NCI-H2171 treated with DMSO at 0.1 percent for 48 hours (cell line): ENCODE measurements at places on chromosomes 16 and 17.
A peak's percentile ranks its signal among the peaks of the same experiment; 100 is the strongest.

GRCh38 chr17:50191359-50192143 lies 9.9 kb downstream of the COL1A1 start:
- DNase-seq = no peak

- no peak for DNase-seq
Measured at GRCh38 chr17:83006515-83007455, 72.6 kb upstream of the METRNL start.

DNA sequence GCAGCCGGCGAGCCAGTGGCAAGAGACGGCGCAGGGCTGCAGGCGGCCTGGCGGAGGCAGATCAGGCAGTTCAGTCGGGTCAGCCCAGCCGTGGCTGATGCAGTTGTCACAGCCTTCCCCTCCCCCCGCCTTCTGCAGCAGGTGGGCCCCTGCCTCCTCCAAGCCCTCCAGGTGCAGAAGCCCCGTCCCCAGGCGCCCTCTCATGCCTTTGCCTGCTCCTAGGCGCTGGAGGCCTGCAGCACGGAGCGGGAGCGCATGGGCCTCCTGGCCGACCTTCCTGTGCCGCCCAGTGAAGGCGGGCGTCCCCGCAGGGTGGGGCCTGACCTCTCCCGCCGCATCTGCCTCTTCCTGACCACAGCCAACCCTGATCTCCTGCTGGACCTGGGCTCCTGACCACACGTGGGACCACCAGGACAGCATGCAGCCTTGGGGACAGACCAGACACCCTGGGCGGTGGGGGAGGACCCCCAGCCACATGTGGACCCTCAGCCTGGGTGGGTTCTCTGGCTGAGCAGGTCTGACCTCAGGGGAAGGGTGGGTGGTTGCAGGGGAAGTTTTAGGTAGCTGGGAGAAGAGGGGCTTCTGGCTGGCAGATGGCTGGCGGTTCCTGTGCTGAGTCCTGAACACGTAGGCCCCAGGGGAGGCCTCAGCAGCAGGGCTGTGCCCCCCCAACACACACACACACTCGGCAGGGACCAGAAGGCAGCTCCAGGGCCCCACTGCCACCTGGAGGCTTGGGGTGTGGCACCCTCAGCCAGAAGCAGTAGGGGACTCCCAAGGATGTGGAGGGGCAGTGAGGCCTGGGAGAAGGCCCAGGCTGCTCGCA lies 3.1 kb upstream of the MRPS34 start:
- peak; percentile 95 for DNase-seq

DNA sequence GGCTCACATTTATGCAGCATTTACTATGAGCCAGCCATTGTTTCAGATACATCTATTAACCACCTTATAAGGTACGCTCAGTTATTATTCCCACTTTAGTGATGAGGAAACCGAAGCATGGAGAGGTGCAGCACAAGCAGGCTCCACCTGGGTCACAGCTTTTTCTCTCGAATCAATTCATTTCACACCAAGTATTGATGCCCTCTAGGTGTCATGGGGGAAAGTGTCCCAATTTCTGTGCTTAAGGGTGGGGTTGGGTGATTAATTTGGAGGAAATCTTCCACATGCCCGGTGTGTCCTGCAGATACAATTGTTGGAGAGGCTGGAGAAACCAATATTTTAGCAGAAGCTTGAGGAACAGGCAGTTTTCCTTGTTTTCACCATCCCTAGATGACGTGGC lies 62.7 kb upstream of the DNAJA2 start:
- no peak for DNase-seq

- DNase-seq = no peak
Measured at GRCh38 chr16:64088838-64089237, 1033.0 kb downstream of the CDH11 start.
